ENCODE measurements at places on chromosomes 1 and 21.

DNA sequence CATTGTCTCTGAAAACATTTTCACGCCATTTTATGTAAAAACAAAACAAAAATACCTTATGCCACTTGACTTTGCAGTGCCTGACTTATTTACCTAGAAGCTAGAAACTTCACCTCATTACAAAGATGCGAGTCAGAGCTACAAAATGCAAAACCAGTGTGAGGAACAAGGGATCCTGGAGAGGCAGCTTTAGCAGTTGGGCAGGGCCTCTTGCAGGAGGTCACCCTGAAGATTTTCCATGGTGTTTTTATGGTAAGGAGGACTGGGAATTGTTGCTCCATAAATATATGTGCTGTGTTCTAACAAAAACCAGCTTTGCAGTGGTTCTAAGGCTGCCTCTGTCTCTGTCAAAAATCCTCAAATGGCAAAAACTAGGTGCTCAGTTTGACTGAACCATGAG is 36.4 kb upstream of the TARBP1 start:
- DNase-seq: no peak

- DNase-seq: no peak
Measured at GRCh38 chr1:211549092-211549711, 29.8 kb downstream of the SLC30A1 start.

GRCh38 chr1:85135392-85135798 is 65.4 kb downstream of the SYDE2 start:
- no peak for DNase-seq

DNA sequence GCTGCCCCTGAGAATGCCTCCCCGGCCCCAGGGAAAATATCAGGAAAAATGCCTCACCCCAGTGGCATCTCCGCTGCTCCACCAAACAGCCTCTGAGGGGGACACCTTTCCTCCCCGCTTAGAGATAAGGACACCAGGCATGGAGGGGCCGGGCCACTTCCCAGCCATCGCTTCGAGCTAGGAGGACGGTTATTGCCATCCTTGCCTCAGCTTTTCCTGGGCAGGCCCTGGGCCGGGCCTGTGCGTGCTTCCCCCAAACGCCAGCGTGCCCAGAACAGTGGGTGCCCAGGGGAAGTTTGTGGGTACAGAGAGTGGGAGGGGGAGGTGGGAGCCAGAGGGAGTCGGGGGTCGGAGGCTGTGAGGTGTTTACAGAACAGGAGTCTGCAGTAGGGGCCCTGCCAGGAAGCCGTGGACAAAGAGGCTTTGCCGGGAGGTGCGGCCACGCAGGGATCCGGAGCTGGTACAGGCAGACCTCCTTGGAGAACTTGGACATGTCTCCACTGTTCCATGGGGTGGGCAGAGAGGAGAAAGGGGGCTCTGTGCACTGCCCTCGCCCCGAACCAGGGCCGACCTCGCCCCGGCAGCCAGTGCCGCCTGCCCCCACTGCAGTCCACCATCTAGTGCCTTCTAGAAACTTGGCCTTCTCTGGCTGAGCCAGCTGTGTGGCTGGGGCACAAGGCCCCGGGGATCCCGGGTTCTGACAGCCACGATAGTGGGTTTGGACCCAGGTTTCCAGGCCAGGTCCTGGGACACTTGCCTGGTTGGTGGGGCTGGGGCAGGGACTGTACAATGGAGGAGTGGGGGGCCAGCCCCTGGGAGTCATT is 33.5 kb upstream of the TTC34 start:
- DNase-seq: no peak

DNA sequence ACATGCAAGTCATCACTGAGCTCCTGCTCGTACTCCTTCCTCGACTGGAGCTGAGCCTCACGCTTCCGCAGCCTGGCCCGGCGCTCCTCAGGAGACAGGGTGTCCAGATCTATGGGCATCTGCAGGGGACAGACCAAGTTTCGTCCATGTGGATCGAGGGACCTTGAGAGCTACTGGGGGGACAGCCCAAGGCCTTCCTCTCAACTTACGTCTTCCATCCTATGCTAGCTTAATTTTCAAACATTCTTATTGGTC is 2.4 kb downstream of the MRPL55 start:
- DNase-seq: no peak

DNA sequence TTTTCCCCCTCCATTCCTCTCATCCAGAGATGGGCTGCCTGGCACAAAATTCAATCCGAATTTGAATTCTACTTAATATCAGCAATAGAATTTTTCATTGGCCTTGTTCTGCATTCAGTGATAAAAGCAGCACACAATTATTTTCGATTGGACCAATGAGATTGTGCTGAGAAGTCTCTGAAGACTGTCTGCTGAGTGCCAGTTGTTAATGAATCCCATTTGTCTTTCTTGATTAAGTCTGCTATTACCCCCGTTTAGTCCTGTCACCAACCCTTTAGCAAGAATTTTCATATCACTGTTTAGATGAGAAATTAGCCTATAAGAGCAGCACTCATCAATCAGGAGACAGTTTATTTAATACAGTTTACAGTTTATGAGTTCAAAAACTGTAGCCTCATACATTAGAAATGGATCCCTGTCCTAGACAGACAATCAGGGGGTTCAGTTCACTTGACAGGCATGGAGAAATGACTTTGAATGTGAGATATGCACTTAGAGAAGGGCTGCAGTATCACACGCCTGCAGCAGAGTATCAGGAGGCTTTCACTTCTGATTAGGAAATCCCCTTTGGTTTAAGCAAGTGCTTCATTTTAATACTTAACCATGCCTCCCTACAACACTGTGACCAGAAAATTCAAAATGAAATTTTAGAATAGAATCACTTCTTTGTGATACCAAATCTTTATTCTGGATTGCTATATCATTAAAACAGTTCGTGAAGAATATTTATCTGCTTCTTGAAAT is 304.7 kb upstream of the PTBP2 start:
- no peak for DNase-seq

DNA sequence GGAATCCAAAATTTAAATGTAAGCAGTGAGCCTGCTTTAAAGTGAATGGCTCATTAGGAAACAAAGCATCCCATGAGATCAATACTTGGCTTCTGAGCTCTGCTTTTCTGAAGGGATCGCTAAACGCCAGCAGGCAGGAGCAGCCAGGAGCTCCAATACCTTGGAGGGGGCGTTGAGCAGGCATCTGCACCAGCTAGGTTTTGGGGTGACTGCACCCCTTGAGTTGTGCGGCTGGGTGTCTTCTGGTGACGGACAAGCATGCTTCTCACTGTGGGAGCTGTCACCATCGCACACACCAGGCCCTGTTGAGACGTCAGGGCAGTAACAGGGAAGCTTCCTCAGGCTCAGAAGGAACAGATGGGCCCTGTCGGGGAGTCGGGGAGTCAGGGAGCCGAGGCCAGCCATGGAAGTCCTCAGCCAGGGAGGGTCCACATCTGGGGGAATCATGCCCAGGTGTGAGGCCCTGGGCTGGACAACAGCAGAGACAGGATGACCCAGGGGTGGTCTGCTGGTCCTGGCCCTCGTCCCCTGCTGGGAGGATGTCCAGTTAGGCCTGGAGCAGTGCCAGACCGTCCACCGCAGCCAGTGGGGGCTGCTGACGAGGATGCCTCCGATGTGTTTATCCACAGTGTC is 57.9 kb upstream of the ADARB1 start:
- DNase-seq: no peak

- DNase-seq: peak; percentile 85
Measured at GRCh38 chr1:154760469-154760933, 109.6 kb downstream of the KCNN3 start.

DNA sequence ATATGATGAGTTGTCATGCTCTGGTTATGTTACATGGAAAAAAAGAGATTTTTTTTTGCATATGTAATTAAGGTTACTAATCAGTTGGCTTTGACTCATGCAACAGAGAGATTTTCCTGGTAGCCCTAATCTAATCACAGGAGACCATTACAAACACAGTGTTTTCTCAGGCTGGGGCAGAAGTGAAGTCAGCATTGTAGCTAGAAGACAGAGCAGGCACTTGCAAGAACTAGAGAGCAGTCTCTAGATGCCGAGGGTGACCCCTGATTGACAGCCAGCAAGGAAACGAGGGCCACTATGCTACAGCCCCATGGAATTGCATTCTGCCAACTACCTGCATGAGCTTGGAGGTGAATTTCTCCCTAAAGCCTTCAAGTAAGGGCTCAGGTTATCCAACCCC is 151.3 kb downstream of the RUNX1 start:
- no peak for DNase-seq

- no peak for DNase-seq
Measured at GRCh38 chr1:2948751-2949680, 72.3 kb upstream of the ACTRT2 start.

- DNase-seq: no peak
Measured at GRCh38 chr1:53639996-53640700, 98.8 kb downstream of the GLIS1 start.

DNA sequence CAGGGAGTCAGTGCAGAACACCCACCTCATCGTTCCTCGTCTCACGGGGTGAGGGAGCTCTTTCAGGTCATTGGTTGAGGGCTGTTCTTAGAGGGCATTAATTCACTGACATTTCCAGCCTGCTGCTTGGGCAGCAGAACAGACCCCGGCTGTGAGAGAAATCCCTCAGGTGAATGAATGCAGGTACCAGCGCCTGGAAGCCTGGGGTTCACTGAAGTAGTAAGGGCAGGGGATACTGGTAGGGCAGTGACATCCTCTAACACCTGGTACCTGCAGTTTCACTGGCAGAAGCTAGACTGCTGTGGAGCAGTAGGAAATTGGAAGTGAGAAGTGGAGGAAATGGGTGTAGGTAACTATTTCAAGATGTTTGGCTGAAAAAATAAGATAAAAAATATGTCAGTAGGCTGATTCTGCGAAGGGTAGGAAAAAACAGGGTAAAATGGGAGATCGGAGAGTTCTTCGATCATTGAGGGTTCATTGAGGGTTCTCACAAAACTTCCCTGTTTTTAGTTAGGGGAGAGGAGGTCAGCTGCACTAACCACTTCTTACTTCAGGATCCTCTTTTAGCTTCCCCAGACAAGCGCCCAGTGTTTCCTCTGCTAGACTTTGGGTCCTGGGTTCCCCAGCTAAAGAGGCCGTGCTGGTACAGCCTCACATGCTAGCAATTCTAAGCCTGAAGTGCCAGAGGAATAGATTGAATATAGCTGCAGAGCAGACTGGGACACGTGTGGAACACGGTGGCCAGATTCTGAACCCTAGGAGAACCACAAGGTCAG is 55.2 kb downstream of the RNF220 start:
- no peak for DNase-seq

- DNase-seq: no peak
Measured at GRCh38 chr1:172600615-172601014, 58.3 kb upstream of the FASLG start.

DNA sequence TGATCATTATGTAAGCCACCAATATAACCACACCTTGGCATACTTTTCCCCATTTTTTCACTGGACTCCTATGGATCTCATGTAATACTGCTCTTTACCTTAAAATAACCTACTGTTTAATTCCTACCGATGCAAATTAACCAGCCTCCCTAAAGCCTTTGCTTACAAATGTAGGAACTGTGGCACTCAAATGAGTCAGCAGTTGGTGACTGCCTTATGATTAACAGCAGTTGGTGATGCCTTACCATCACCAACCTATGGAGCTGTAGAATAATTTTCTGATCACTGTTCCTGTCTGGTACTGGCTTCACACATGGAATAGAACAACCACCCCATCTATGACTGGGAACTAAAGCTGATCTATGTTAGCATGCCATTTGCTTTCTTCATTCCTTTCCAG is 7.8 kb upstream of the NUDT17 start:
- DNase-seq: no peak

Data from NCI-H526 (cell line).